ENCODE measurements at places on chromosomes 11 and 22. TPM values are rescaled to one million over a fixed set of nuclear protein-coding genes. Genes with fewer than 3 reads are reported as not detected.
A peak's percentile ranks its signal among the peaks of the same experiment; 100 is the strongest.

The OTOG gene
- total RNA-seq: not detected

The OSM gene
- not detected for total RNA-seq

- no peak overlapping the region for H3K4me3 ChIP-seq
- H3K36me3 ChIP-seq: no peaks in the 10 kb centered on the region
- no peak for DNase-seq
- H3K27me3 ChIP-seq: no peaks in the 10 kb centered on the region
- no peaks in the 10 kb centered on the region for H3K4me1 ChIP-seq
- no peak overlapping the region for H3K27ac ChIP-seq
Measured at GRCh38 chr22:33699176-33699575, 221.1 kb downstream of the LARGE1 start.

DNA sequence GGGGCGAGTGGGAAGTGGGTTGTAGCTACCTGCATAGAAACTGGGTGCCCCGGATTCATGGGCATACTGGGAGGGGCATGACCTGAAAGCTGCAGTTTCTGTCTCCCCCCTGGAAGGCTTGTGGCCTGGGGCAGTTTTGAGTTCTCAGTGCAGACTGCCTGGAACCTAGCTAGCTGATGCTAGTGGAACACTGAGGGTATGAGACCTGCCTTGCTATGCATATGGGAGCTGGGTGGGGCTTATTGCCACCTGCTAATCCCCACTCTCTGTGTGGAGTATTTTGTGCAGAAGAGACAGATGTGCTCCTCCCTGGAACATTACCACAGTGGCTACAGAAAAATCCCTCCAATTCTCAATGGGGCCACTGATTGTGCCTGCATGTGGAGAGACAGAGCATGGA lies 11.7 kb upstream of the OR56B4 start:
- no peaks in the 10 kb centered on the region for H3K27me3 ChIP-seq
- no peaks in the 10 kb centered on the region for H3K36me3 ChIP-seq
- no peak for DNase-seq
- H3K4me1 ChIP-seq: no peaks in the 10 kb centered on the region
- no peak overlapping the region for H3K27ac ChIP-seq

The F2 gene
- 0.16 TPM for total RNA-seq

GRCh38 chr11:76598426-76598839 lies 72.1 kb downstream of the LRRC32 start:
- H3K4me1 ChIP-seq: peaks cover 5% of the 10 kb centered on the region
- peak; percentile 59 for DNase-seq
- no peak overlapping the region for H3K4me3 ChIP-seq
- H3K27ac ChIP-seq: no peak overlapping the region
- no peaks in the 10 kb centered on the region for H3K36me3 ChIP-seq

The OR2AG2 gene
- 0.42 TPM for total RNA-seq

The TMEM151A gene
- total RNA-seq: not detected

DNA sequence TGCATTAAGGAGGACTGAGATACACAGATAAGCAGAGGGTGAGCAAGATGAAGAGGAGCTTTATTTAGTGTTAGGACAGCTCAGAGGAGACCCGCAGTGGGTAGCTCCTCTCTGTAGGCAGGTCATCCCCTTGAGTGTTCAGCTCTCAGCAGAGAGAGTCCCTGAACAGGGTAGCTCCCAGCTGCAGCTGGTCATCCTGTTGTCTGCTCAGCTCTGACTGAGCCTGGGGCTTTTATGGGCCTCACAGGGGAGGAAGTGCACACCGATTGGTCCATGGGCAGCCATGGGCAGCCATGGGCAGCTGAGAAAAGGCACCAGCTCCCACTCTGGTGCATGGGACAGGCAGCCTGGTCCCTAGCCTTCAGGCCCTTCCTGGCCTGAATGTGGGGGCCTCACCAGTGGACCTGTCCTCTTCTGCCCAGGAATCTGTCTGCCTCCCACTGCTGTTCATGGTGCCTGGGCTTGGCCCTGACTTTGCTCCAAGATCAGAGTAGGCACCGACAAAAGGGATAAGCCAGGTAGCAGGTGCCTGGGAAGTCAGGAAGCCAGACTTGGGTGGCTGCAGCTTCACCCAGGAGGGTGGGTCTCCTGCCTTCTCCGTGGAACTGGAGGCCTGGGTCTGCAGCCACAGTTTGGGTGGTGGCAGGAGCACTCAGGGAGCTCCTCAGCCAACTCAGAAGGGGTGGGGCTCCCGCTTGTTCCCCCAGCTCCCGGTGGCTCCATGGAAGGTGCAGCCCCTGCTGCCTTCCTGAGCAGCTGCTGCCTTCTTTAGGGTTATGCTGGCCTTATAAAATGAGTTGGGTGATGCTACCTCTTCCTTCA lies 54.7 kb downstream of the MYEOV start:
- H3K4me3 ChIP-seq: no peak overlapping the region
- DNase-seq: no peak
- H3K36me3 ChIP-seq: peaks cover 2% of the 10 kb centered on the region
- no peaks in the 10 kb centered on the region for H3K4me1 ChIP-seq

DNA sequence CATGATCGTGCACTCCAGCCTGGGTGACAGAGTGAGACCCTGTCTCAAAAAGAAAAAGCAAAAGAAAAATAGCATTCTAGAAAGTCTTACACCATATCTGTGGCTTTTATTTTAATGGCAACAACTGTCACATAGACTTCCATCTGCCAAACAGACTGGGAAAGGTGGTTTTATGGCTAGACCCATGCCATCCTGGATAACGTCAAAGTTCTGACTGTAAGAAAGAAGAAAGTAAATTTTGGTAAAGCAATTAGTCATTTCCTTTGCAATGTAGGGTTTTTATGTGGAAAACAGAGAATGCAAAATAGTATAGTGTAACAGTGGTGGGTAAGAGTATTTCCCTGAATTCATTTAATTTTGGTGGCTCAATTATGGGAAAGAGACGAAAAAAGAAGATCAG lies 75.5 kb upstream of the BARX2 start:
- no peaks in the 10 kb centered on the region for H3K4me1 ChIP-seq
- no peak overlapping the region for H3K4me3 ChIP-seq
- DNase-seq: no peak
- H3K36me3 ChIP-seq: no peaks in the 10 kb centered on the region
- no peaks in the 10 kb centered on the region for H3K27me3 ChIP-seq

- H3K4me3 ChIP-seq: no peak overlapping the region
- H3K36me3 ChIP-seq: no peaks in the 10 kb centered on the region
- H3K27me3 ChIP-seq: no peaks in the 10 kb centered on the region
- DNase-seq: no peak
- H3K4me1 ChIP-seq: no peaks in the 10 kb centered on the region
- no peak overlapping the region for H3K27ac ChIP-seq
Measured at GRCh38 chr11:85745626-85746025, 59.6 kb upstream of the CCDC89 start.

DNA sequence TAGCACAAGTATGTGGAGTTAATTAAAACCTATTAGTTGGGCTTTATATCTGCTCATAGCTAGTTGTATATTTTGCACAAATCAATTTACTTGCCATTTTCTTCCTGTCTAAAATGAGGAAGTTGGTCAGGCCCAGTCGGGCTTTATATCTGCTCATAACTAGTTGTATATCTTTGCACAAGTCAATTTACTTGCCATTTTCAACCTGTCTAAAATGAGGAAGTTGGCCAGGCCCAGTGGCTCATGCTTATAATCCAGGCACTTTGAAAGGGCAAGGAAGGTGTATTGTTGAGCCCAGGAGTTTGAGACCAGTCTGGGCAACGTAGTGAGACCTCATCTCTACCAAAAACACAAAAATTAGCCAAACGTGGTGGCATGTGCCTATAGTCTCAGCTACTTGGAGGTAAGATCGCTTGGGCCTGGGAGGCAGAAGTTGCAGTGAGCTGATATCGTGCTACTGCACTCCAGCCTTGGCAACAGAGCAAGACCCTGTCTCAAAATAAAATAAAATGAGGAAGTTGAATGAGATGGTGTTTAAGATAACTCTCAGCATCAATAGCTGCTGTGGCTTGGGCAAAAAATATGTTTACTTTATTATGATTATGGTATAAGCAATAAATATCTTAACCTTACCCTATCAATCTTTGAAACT lies 1558.6 kb upstream of the RAG2 start:
- no peaks in the 10 kb centered on the region for H3K36me3 ChIP-seq
- no peaks in the 10 kb centered on the region for H3K27me3 ChIP-seq
- H3K4me3 ChIP-seq: no peak overlapping the region

The LPXN gene
- 1.7 TPM for total RNA-seq

DNA sequence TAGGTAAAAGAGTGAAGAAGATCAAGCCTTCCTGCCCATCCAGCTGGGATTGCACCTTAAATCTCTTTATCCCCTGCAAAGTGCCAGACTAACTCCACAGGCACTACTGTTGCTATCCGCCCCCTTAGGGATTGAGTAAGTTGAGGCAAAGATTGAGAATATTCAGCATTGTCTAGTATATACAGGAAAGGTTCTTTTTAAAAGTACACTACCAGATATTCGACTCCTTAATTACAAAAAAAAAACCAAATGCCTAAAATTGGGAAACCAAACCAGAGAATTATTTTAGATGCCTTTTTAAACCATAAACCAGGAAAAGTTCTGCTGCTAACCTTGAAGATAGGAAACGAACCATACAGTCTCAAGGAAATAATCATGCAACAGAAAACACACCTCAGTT lies 11.5 kb downstream of the SERPIND1 start:
- peaks cover 12% of the 10 kb centered on the region for H3K4me1 ChIP-seq
- H3K36me3 ChIP-seq: peaks cover 45% of the 10 kb centered on the region
- H3K27ac ChIP-seq: no peak overlapping the region
- H3K27me3 ChIP-seq: no peaks in the 10 kb centered on the region
- DNase-seq: no peak

- H3K36me3 ChIP-seq: no peaks in the 10 kb centered on the region
- DNase-seq: no peak
- no peaks in the 10 kb centered on the region for H3K27me3 ChIP-seq
- no peak overlapping the region for H3K4me3 ChIP-seq
- no peaks in the 10 kb centered on the region for H3K4me1 ChIP-seq
Measured at GRCh38 chr11:112620621-112621394, 340.4 kb upstream of the NCAM1 start.

The APLNR gene
- total RNA-seq: 1.9 TPM

GRCh38 chr11:40274017-40274416 lies 1185.4 kb downstream of the LRRC4C start:
- H3K4me3 ChIP-seq: no peak overlapping the region
- no peaks in the 10 kb centered on the region for H3K27me3 ChIP-seq
- no peaks in the 10 kb centered on the region for H3K36me3 ChIP-seq
- H3K4me1 ChIP-seq: no peaks in the 10 kb centered on the region

GRCh38 chr22:38967451-38968450 lies 10.3 kb downstream of the APOBEC3A start:
- no peaks in the 10 kb centered on the region for H3K27me3 ChIP-seq
- no peaks in the 10 kb centered on the region for H3K36me3 ChIP-seq
- peaks cover 37% of the 10 kb centered on the region for H3K4me1 ChIP-seq
- H3K4me3 ChIP-seq: no peak overlapping the region

DNA sequence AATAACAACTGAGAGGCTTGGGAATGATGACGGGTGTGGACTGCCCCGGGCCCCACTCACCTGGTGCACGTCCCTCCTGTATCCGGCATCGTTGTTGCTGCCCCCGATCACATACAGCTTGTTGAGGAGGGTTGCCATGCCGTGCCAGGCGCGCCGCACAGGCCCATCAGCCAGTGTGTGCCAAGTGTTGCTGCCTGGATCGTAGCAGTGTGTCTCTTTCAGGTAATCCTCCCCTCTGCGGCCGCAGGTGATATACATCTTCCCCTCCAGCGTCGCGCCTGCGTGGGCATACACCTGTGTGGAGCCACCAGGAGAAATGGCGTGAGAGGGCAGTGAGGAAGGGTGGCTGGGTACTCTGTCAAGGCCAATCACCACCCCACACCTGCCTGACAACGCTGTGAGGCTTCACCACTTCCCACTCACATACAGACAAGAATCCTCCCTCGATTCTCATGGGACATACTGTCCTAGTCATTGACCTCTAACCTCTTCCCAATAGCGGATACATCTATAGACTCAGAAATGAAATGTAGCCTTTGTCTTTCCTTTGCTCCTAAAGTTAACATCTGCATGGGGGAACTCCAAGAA lies 8.9 kb upstream of the SCARF2 start:
- H3K4me3 ChIP-seq: no peak overlapping the region
- no peak for DNase-seq
- peaks cover 29% of the 10 kb centered on the region for H3K27me3 ChIP-seq

DNA sequence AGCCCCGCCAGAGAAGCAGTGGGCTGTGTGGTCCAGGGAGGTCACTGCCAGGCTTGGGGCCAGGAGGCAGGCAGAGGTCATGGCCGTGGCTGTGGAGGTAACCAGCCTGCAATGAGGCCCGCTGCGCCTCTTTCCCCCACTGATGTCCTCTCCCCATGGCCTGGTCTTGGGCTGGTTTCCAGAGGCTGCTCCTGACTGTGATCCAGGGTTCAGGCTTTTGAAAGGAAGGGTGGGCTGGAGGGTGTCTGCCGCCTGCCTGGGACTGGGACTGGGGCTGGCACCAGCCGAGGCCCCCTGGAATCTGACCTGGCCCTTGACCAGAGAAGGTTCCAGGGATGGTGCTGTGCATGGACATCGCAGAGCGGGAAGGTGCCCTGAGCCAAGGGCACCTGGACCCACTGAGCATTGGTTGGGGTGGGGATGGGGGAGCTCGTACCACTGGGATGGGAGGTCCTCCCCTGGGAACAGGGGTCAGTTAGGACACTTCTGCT lies 59.6 kb upstream of the THY1 start:
- DNase-seq: no peak
- H3K4me1 ChIP-seq: peaks cover 27% of the 10 kb centered on the region
- H3K27ac ChIP-seq: no peak overlapping the region
- H3K36me3 ChIP-seq: no peaks in the 10 kb centered on the region
- peaks cover 3% of the 10 kb centered on the region for H3K27me3 ChIP-seq

- H3K4me1 ChIP-seq: no peaks in the 10 kb centered on the region
- peaks cover 10% of the 10 kb centered on the region for H3K36me3 ChIP-seq
- DNase-seq: no peak
- H3K27me3 ChIP-seq: no peaks in the 10 kb centered on the region
- H3K27ac ChIP-seq: no peak overlapping the region
- no peak overlapping the region for H3K4me3 ChIP-seq
Measured at GRCh38 chr11:72834905-72835304, 20.7 kb downstream of the ATG16L2 start.

The IGSF9B gene
- total RNA-seq: 0.04 TPM

GRCh38 chr11:65524741-65525545 lies at the start of gene SCYL1:
SCYL1 (plus strand) TSS chr11:65525083; CDS start chr11:65525154, 71 bp downstream.
- peak; percentile 96 for DNase-seq
- no peaks in the 10 kb centered on the region for H3K27me3 ChIP-seq
- H3K36me3 ChIP-seq: peaks cover 34% of the 10 kb centered on the region
- peaks cover 38% of the 10 kb centered on the region for H3K4me1 ChIP-seq

The SLC22A6 gene
- not detected for total RNA-seq

The NOX4 gene
- not detected for total RNA-seq

DNA sequence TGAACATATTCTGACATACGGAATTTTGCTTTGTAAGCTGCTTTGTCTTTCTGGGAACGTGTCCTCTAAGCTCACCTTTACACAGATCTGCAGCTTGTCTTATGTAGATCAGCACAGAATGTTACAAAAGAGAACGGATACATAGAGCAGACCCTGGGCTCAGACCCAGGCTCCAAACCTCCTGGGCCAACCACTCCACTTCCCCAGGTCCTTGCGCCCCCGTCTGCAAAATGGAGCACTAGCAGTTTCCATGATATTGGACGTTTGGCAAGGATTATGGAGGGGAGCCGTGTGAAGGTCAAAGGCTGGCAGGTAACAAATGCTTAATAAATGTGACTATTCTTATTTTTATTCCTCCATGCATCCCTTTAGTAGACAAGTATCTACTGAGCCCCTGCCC lies 358.4 kb downstream of the CTTN start:
- no peak overlapping the region for H3K4me3 ChIP-seq
- no peak for DNase-seq
- H3K27me3 ChIP-seq: peaks cover 26% of the 10 kb centered on the region

- H3K27me3 ChIP-seq: no peaks in the 10 kb centered on the region
- H3K27ac ChIP-seq: peak overlapping the region; percentile 80
- no peak overlapping the region for H3K4me3 ChIP-seq
- H3K36me3 ChIP-seq: peaks cover 21% of the 10 kb centered on the region
Measured at GRCh38 chr11:9529334-9529650, 44.2 kb upstream of the WEE1 start.

GRCh38 chr11:1522081-1522424 lies 35.5 kb upstream of the MOB2 start:
- no peak overlapping the region for H3K27ac ChIP-seq
- H3K36me3 ChIP-seq: no peaks in the 10 kb centered on the region
- no peaks in the 10 kb centered on the region for H3K27me3 ChIP-seq
- peaks cover 17% of the 10 kb centered on the region for H3K4me1 ChIP-seq
